NCI-H2107 (cell line): ENCODE measurements at places on chromosomes 6 and 20.

DNA sequence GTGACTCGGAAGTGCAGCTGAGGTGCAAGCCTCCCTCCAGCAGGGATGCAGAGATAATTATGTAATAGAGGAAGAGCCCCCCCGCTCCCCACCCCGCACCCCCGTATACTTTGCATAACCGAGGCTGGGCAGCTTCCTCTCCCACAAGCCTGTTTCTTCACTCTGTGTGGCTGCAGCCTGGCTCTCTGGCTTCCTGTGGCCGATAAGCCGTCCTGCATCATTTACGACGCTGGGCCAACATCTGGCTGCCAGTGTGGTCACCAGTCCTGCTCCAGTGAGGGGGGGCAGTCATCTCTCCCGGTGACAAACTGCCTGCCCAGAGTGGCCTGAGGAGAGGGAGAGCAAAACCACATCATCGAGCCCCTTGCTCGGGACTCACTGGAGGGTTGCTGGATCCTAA is 59.2 kb downstream of the RBM38 start:
- no peak for DNase-seq

DNA sequence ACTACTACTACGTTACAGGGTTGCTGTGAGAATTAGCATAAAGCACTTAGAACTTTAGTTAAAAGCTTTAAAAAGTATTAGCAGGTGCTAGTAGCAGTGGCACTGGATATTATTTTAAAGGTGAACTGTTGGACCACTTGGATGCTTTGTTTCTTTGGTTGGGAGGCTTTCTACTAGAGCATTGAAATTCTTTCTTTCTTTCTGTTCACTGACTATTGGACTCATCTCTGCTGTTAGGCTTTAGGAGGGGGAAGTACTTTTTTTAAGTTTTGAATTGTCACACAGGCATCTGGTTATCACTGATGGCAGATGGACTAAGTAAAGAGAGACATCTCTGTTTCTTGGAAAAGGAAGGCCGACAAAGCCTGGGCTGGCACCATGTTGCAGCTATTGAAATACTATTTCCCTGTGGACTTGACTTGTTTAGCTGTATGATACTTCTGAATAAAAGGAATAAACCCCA is 4.8 kb downstream of the TBPL1 start:
- DNase-seq, result no peak

DNA sequence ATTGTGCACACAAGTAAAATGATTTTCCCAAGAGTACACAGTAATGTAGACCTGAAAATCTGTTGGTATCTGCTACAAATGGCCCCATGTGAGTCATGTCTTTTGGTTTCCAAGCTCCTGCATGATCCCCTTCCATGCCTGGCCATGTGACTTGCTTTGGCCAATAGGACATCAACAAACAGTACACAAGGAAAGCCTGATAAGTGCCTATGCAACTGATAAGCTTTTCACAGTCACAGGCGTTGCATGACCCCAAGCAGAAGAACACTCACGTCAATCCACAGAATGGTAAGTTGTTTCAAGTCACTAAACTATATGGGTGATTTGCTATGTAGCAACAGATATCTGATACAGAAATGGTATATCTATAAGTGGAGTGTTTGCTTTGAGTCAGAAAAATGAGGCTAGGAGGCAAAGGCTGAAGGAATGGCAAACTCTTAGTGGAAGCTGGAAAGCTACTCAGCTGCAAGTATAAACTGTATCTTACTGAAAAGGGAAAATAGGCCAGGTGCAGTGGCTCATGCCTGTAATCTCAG is 160.1 kb upstream of the BEND3 start:
- no peak for DNase-seq

GRCh38 chr6:29742127-29742526 is 18.9 kb downstream of the HLA-F start:
- no peak for DNase-seq

DNA sequence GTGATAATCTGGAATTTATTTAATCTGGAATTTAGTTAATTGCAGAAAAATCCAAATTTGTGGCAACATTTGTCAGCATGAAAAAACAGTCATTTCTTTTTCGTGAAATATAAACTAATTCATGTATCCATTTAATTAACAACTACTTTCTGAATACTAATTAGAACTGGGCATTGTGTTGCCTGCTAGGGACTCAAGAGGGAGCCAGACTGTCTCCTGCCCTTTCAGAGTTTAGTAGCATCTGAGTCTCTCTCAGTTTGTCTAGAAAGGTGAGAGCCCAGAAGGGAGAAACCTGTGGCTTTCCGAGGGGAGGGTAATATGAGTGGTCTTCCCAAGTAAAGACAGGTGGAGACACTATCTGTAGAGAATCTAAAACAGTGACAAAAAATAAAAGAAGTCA is 210.9 kb upstream of the HDDC2 start:
- DNase-seq, result no peak

- DNase-seq, result no peak
Observed at GRCh38 chr20:34043025-34043424, 49.3 kb downstream of the RALY start.

DNA sequence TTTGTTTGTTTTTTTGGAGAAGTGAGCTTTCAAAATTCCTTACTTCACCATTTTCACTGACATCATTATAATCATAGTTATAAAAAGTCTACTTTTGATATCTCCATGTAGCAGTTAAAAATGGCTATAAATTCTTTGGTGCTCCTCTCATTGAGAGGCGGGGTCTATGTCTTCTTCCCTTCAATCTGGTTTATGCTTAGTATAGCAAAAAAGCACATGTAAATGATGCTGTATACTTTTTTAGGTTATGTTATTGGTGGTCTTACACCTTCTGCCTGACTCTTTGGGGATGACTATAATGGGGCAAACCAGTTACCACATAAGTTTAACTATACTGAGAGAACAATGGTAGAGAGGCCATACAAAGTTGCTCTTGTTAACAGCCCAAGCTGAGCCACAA is 289.6 kb downstream of the EPM2A start:
- no peak for DNase-seq

DNA sequence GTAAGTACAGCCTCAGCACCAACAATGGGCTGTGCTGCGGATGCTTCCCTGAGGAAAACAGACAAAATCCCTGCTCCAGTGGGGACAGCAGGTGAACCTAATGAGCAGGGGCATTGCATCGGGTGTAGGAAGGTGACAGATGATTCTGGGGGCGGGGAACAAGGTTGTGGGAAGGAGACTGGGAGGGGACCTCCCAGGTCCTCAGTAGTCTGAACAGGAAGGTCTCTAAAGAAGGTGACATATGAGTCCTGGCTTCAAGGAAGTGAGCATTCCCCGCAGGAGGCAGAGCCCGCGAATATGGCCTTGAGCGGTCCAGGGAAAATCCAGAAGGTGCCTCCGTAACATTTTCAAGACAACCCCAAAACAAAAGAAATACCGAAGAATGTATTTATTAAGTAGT is 19.4 kb downstream of the ULBP1 start:
- no peak for DNase-seq

DNA sequence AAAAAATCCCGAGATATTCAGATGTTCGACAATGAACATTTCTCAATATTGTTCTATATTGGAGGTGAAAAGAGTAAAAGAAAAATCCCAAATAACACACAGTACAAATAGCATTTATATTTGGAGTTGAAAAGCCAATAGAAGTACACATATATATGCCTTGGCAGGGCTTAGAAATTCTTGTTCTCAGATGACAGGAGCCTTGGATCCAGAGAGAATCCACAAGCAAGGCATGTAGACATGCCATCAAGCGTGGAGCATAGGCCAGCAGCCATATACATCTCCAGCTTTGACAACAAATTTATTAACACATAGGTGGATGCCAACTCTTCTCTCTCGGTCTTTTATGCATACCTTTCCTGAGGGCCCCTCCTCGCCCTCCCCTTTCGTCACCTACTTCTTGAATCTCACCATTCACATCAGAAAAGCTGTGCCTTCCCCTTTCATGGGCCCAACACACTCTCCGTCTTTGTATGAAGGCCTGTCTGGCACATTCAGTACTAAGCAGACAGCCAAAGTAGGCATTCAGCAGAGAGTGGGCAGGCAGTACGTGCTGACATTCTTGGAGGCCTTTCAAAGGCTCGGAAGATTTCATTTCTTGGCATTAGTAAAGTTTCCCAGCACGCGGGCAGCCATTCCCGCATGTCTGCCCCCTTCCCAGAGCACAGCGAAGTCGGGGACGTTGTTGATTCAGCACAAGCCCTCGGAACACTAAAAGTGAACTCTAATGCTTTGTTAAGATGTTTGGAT is 18.2 kb downstream of the NEDD9 start:
- DNase-seq, result no peak

DNA sequence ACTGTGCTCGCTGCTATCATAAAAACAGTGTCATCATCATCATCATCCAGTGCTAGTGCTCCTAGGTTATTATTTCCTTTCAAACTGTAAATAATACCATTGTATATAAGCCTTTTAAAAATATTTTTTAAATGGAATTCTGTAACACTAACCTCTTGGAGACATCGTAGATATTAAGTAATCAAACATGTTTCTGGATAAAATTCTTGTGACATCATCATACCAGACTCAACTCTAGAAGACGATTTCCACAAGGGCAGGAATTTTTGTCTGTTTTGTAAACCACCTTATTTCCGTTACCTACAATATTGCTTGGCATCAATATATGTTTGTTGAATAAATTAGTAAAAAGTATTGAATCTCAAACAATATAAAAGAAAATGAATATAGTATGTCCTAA is 40.4 kb downstream of the EPB41L2 start:
- no peak for DNase-seq

DNA sequence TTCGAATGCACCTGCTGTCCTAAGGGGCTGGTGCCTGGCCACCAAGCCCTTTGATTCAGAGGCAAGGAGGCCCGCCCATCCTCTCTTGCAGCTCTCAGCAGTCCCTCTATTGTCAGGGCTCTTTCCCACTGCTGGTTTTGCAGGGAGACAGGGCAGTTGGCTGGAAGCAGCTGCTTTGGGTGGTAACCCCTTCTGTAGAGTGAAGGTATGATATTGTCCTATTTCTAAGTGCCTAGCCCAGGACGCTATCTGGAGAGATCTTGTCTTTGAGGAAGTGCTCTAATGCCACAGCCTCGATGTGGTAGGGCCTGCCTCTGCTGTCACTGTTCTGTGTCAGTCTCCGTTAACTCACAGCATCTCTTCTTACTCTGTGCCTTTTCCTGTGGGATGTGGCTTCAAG is 5.6 kb downstream of the PLCG1 start:
- DNase-seq, result no peak

DNA sequence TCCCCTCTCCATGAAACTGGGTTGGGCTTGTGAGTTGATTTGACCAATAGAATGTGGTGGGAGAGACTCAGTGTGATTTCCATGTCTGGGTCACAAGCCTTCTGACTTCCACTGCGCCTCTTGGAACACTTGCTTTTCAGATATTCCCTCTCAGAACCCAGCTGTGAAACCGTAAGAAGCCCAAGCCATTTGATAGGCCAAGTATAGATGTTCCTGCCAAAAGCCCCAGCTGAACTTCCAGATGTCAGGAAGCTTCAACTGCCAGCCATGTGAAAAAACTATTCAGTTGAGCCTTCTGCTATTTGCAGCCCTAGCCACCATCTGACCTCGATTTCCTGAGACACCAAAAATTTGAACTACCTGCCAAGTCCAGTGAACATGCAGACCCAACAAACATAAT is 387.8 kb upstream of the GJE1 start:
- DNase-seq, result no peak

GRCh38 chr6:54706844-54707605 is 139.5 kb upstream of the FAM83B start:
- no peak for DNase-seq

DNA sequence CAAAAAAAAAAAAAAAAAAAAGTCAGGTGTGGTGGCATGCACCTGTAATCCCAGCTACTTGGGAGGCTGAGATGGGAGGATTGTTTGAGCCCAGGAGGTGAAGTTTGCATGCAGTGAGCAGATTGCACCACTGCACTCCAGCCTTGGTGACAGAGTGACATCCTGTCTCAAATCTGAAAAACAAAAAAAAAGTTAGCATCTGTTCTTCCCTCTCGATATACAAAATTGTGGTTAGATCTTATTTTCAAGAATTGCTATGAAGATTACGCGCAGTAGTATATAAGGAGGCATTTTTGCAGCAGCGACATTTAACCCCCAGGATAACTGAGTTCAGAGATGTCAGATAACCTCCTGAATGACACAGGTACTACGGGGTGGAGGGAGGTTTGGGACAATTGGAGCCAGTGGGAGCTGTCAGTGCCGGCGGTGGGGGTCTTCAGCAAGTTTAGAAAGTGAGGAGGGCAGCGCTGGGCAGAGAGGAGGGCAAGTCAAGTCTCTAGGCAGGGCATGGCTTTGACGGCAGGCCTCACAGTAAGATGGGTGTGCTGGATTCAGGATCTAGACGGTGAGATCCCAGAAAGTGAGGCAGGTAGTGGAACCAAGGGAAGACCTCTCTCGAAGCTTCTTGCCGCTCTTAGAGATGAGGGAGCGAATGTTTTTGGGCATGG is 26.2 kb upstream of the MRPS18A start:
- DNase-seq, result no peak

GRCh38 chr20:47295921-47296426 is 60.5 kb downstream of the ZMYND8 start:
- DNase-seq, result no peak

GRCh38 chr6:66478705-66479104 is 771.7 kb upstream of the EYS start:
- DNase-seq, result no peak

DNA sequence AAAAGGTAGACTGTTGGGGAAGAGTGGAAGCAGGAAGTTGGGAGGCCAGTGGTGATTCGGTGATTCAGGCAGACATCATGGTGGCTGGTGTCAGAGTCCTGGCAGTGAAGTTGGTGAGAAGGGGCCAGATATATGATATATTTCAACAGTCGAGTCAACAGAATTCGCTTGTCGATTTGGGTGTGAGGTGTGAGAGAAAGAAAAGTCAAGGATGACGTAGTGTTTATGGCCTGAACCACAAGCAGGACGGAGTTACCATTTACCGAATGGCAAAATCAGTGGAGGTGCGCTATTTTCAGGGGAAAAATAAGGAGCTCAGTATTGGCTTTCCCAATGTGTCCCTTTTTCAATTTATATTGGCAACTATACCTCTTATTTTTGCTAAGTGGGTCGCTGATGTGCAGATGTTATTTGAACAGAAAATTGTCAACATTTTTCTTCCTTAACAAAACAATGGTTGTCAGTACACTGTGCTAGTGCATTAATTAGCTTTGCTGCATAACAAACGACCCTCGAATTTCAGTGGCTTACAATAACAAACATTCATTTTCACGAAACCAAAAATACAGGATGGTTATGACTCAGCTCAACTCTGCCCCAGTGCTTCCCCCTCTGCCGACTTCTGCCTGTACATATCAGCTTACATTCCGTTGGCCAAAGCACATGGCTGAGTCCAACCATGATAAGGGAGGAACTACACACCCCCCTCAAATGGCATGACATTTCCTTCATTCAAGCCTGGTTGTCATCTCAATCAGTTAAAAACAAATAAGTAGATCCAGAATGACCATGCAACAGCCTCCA is 255.0 kb upstream of the ZFP64 start:
- no peak for DNase-seq

- DNase-seq, result no peak
Observed at GRCh38 chr6:155448668-155449449, 6.8 kb downstream of the NOX3 start.

- no peak for DNase-seq
Observed at GRCh38 chr6:122871079-122871478, 82.0 kb downstream of the SMPDL3A start.
